ENCODE measurements at places on chromosomes 5 and 9.
A peak's percentile ranks its signal among the peaks of the same experiment; 100 is the strongest.

- DNase-seq: no peak
Observed at GRCh38 chr5:68738841-68739240, 355.0 kb upstream of the SLC30A5 start.

DNA sequence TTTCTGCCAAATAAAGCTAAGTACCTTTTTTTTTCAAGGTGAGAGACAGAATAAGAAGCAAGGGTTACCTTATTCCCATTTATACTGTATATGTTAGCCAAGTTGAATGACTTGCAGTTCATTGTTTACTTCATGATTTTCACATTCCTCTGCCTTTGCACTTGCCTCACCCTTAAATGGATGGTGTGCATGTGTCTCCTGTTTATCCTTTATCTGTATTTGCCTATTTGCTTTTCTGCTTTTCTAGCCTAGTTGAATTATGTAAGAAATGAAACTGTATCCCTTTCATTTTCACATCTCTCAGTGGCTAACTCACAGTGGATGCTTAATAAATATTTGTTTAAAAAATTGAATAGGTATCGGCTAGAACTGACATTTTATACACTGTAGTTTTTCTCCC lies 200.8 kb upstream of the ST8SIA4 start:
- DNase-seq: no peak

DNA sequence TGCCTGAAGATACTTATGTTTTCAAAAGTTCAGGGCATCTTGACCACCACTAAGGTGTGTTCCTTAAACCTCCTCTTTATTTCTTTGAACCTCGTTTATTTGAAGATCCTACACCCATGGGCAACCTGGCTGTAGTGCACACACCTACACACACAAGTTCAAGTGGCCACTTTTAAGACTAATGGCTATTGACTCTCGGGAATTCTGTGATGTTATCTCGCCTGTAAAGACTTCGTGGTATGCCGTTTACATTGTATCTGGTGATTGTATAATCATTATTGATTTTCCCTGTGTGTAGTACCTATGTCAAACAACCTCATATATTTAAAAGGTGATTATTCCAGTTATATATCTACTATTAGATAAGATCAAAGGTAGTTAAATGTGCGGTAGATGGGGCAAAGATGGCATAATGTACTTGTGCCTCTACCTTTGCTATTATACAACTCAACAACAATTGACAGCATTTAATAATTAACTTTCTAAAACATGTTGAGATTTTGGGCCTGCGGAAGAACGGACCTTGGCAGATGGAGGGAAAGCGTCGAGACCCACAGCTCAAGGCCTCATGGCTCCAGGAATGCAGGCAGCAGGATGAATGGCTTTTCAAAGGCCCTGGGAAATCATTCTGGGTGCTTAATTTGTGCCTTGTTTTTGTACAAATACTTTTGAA lies 51.4 kb upstream of the IRX2 start:
- no peak for DNase-seq

GRCh38 chr5:83720836-83721537 lies at the start of gene HAPLN1:
HAPLN1 (minus strand) TSS chr5:83720855; CDS start chr5:83673523, 47,332 bp downstream.
- DNase-seq: peak; percentile 6

- DNase-seq: no peak
Observed at GRCh38 chr5:36237751-36238150, 4.0 kb downstream of the NADK2 start.

DNA sequence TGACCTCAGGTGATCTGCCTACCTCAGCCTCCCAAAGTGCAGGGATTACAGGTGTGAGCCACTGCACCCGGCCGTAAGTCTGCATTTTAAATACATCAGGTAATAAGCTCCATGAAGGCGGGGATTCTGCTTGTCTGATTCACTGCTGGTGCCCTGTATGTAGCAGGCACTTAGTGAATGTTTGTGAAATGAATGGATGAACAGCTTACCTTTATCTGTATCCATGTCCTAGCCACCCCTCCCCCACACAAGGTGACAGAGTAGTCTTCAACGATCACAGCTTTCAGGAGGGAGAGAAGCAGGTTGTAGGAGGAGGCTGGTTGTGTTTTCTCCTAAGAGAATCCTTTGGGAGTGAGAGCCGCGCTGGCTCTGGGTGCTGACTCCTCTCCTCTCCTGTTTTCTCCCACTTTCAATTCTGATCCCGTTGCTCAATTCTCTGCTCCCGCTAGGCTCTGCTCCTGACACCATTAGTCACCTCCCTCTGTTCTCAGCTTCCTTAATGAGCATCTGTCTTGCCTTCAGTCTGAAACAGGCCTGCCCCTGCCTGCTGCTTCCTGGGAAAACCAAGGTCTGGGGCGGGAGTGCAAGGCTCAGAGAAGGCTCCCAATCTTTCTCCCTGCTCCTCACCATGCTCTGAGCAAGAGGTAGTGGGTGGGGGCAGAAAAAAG lies 88.8 kb upstream of the CTNNA1 start:
- DNase-seq: peak; percentile 74

- DNase-seq: peak; percentile 41
Observed at GRCh38 chr5:159891371-159891770, 24.9 kb upstream of the ADRA1B start.

DNA sequence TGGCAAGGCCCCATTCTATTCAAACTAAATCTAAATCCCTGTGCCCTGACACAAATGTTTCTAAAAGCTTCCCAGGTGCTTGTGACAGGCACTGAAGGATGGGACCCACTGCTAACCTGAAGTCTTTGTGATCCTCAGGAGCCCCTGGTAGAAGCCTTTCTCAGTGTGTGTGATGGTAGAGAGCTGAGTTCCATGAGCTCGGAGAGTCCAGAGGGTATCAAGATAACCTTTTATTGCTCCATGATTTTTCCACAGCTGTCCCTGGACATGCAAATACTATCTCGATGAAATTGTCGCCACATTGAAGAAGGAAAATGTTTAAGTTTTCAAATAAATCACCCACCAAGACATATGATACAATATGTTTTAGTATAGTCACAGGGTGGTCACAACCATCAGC lies 7.7 kb downstream of the CAST start:
- DNase-seq: no peak
